ENCODE measurements at places on chromosomes 6 and 20.
A peak's percentile ranks its signal among the peaks of the same experiment; 100 is the strongest.

DNA sequence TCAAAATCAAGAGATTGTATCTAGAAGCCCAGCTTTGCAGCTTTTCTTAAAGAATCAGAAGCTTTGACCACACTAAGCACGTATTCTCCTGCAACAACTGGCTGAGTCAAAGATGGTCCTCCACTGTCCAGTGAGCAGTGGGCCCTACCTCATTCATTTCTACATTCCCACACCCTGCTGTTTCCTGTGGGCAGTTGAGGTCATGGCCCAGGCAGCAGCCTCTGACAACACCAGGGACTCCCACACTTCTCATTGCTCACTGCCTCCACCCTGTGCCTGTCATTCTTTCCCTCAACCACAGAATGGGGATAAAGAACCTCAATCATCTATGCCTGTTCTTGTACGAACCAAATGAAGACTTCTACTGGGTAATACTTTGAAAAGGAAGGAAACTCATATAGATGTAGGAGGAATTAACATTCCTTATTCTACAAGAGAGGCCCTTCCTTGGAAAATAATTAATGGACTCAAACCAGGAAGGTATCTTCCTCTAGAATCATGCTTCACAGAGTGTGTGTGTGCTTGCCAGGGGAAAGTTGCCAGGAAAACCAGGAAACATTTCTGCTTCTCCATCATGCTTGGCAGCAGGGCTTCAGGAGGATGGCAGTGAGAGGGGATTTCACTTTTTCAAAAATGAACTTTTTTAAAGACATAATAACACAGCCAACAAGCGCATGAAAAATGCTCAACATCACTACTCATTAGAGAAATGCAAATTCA is 191.7 kb upstream of the RIN2 start:
- DNase-seq, result no peak

DNA sequence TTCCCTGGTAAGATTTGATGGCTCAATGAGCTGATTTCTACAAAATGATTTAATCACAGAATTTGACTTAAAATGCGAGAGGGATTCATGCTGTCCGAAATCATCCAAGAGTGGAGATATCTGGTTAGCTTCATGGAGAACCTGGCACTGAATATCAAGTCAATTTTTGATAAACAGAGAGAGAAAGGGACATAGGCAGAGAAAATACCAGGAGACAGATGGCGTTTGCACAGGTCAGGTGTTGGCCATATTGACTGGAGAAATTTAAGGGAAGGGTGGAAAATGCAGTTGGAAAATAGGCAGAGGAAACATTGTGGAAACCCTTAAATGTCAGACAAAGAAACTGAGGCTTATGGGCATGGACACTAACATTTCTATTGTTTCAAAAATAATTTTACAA is 47.0 kb downstream of the BCAS1 start:
- DNase-seq, result no peak

GRCh38 chr6:38432479-38432878 is 207.2 kb downstream of the BTBD9 start:
- DNase-seq, result no peak

DNA sequence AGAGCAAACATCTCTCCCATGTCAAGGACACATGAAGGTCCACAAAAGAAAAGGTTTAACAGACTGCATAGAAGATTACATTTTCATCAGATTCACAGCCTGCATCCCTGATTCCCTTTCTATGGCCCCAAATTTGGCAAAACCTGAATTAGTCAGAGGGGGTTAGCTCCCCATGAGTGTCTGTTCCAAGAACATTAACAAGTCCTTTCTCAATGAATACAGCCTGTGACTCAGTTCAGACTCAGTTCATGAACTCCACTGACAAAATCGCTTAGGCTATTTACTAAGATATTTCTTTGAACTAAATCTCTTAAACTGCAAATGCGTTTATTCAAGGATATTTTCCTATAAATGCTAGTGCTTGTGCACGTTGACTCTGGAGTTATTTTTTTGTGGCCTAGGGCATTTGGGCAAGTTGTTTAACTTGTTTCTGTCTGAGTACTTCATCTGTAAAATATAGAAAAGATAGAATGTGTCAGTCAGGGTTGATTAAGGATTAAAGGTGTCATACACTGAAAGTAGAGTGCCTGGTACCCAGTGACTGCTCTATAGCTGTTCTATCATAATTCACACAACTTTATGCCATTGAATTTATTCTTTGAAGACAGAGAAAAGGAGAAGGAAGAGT is 422.6 kb downstream of the HTR1B start:
- no peak for DNase-seq

GRCh38 chr20:57698116-57698866 is 11.5 kb downstream of the PMEPA1 start:
- peak; percentile 73 for DNase-seq

GRCh38 chr20:34001378-34001777 is 7.7 kb downstream of the RALY start:
- DNase-seq, result no peak

DNA sequence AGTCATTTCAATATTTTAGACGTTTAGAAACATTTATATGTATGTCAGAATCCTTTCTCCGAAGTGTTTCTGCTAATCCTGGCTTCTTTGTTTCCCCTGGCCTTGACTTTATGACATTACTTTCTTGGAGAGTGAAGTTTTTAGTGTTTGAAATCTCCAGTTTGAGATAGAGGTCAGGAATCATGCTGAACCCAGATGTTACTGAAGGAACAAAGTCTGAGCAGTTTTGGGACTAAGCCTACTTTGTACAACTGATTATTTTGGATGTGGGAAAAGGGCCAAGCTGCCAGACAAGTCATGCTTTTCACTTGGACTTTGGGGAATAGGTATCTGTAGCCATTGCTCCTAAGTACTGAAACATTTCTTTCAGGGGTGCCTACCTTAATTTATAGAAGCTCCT is 2.3 kb downstream of the RNF144B start:
- DNase-seq, result no peak

DNA sequence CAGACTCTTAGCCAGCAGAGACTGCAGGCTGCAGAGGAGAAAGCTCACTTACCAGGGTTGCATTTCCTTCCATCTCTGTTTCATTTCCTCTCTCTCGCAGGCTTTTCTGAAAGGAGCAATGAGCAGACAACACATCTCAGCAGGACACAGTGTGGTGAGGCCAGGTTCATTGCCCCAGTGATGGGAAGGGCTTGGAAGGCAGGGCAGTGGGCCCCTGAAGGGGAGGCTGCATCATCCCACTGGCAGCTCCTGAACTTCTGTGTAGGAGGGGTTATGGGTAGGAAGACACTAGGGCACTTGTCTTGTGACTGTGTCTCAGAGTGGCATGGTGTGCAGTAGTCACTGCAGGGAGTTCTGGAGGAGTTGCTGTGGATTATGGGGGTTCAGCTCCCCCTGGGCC is 246.8 kb downstream of the QKI start:
- no peak for DNase-seq

DNA sequence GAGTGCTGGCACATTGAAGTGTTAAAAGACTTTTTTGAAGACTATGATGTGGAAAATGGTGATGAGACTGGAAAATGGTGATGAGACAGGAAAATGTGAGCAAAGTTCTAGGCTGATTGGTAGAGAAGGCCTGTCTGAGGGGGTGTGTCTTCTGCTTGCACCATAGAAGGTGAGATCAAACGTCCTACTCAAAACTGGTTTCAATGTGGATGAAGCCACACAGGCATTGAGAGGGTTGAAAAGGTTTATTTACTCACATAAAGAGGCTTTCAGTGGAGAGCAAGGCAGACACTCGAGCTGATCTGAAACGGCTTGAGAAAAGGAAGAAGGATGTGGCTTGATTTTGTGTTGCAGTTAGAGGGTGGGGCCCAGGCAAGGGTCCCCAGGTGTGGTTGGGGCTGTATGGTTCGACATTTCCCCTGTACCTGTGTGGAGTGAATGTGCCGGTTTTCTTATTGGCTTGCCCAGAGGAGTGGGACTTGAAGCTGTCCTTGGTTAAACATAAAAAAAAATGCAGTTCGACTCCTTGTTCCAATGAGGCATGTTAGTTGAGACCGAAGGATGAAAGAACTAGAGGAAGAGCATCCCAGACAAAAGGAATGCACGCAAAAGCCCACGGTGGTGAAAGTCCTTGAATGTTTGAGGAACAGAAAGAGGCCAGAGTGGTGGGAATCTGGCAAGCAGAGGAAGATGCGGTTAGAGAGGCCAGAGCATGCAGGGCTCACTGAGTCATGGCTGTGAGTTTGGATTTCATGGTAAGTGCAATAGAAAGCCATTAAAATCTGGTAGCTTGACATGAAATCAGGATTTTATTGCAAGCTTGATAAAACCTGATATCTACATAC is 172.3 kb downstream of the EPM2A start:
- no peak for DNase-seq

DNA sequence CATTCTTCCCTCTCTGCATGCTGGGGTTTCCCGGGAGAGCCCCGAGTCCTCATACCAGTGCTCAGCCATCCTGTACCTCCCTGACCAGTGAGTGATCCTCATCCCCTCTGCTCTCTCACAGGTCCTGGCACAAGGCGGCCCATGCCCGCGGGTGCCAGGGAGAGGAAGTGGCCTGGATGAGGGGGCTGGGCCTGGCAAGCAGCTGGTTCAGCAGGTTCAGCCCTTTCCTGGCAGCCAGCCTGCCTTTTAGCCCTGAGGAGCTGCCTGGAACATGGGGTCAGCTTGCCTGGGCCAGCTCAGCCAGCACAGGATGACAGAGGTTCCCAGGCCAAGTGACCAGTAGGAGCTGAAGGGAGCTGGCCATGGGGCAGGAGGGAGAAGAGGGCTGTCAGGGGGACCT is 10.9 kb downstream of the MOCS1 start:
- no peak for DNase-seq

DNA sequence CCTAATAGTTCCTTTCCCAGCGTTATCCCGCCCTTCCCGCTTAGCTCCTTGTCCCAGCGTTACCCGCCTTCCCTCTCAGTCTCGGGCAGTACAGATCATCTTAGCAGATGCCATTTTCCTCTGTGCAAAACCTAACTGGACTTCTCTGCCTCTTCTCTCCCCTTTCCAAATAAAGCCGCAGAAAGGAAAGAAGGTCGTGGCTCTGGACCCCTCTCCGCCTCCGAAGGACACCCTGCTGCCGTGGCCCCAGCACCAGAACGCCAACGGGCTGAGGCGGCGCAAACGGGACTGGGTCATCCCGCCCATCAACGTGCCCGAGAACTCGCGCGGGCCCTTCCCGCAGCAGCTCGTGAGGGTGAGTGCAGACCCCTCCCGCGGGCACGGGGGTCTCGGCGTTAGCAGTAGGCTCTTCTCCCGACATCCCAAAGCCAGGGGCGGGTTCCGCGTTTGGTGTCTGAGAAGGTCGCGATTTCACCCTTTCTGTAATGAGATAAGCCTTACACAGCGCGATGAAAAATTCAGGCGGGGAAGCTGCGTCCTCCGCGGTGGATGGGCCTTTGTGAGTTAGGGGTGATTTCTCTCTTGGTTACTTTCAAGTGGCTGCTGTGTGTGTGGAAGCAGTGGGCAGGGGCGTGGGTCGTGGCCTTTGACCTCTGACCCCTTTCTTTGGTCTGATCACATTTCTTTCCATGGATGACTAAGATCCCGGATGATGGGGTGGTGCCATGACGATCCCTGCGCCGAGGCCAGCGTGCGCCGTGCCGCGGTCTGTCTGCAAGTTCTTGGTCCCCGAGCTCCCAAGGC is 292.7 kb downstream of the TAF4 start:
- DNase-seq, result no peak

- DNase-seq, result no peak
These were observed at the start of gene FOXQ1 for GRCh38 chr6:1311400-1312202. FOXQ1 (plus strand) TSS chr6:1312098; CDS start chr6:1312705, 607 bp downstream.

GRCh38 chr6:168516944-168517741 is 76.2 kb downstream of the SMOC2 start:
- DNase-seq, result no peak

GRCh38 chr6:32439602-32440214 is at the start of gene HLA-DRA:
HLA-DRA (plus strand) TSS chr6:32439887; CDS start chr6:32439951, 64 bp downstream.
- DNase-seq, result no peak
